ENCODE measurements at places on chromosomes 4 and X. TPM values are rescaled to one million over a fixed set of nuclear protein-coding genes. Genes with fewer than 3 reads are reported as not detected.

DNA sequence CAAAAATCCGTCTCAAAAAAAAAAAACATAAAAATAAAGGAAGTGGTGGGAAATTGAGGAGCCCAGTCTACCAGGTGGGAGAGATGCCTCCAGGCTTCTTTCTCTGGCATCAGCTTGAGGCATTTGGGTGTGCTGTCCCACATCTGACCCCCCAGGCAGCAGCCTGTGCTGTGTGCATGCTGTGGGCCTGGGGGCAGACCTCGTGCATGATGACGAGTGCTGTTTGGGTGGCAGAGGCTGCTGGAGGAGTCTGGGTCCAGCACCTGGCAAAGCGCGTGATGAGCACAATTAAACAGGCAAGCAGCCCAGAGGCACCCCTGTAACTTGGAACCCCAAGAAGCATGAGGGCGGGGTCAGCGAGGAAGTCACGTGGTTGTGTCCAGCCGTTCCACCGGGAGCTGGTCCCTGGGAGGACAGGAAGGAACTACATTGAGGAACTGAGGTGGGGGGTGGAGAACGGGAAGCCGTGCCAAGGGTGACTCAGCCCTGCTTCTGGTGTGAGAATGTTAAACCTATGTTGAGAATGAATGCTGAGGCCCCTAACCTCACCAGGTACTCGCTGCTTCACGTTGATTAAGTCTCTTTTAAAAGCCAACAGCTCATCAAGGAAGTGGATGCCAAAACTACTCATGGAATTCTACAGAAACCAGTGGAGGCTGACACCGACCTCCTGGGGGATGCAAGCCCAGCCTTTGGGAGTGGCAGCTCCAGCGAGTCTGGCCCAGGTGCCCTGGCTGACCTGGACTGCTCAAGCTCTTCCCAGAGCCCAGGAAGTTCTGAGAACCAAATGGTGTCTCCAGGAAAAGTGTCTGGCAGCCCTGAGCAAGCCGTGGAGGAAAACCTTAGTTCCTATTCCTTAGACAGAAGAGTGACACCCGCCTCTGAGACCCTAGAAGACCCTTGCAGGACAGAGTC is 6.1 kb downstream of the TACC3 start:
- H3K4me1 ChIP-seq, result peaks cover 43% of the 10 kb centered on the region
- peaks cover 11% of the 10 kb centered on the region for H3K36me3 ChIP-seq

DNA sequence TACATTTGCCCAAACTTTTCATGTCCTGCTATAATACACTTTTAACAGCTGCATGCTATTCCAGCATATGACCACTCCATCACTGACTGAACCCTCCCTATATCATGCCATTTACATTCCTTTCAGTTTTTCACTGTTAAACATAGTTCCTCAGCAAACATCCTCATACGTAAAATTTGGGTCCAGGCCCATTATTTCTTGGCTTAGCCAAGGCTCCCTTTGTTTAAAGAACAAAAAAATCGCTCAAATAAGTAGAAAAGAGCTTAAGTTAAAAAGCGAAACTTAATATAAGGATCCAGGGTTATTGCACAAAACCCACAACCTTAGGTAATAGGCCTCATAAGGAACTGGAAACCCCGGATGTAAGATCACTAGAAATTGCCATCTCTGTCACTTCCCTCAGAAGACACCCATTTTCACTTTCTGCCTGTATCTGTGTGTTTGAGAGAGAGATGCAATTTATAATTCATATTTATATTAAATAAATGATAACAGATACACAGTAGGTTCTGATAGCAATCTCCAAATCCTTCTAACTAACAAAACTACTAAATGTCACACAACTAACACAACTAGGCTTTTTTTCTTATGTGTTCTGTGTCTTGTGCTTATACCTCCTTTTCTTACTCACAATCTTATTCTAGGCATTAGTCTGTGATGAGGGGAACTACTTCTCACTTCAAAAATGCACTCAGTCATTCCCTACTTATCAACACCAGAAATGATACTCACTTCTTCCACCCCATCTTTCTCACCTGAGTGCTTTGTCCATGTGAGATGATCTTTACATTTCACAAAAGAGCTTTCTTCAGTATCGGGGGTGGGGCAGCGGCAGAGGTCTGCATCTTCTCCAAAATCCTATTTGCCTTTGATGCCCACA is 59.9 kb upstream of the FAM241A start:
- no peaks in the 10 kb centered on the region for H3K27me3 ChIP-seq
- H3K4me1 ChIP-seq, result peaks cover 41% of the 10 kb centered on the region
- H3K36me3 ChIP-seq, result no peaks in the 10 kb centered on the region
- DNase-seq, result peak; percentile 38

SLIT2 gene
- total RNA-seq, result 28.2 TPM

UCHL1 gene
- total RNA-seq, result 328 TPM

- no peaks in the 10 kb centered on the region for H3K27me3 ChIP-seq
- no peak for DNase-seq
- H3K4me3 ChIP-seq, result no peak overlapping the region
- no peak overlapping the region for H3K27ac ChIP-seq
- no peaks in the 10 kb centered on the region for H3K36me3 ChIP-seq
- H3K4me1 ChIP-seq, result no peaks in the 10 kb centered on the region
Measured at GRCh38 chr4:94171616-94172015, 36.0 kb upstream of the SMARCAD1 start.

GRCh38 chr4:26753617-26754016 is 107.0 kb upstream of the STIM2 start:
- H3K27me3 ChIP-seq, result no peaks in the 10 kb centered on the region
- H3K4me3 ChIP-seq, result no peak overlapping the region
- DNase-seq, result no peak

DNA sequence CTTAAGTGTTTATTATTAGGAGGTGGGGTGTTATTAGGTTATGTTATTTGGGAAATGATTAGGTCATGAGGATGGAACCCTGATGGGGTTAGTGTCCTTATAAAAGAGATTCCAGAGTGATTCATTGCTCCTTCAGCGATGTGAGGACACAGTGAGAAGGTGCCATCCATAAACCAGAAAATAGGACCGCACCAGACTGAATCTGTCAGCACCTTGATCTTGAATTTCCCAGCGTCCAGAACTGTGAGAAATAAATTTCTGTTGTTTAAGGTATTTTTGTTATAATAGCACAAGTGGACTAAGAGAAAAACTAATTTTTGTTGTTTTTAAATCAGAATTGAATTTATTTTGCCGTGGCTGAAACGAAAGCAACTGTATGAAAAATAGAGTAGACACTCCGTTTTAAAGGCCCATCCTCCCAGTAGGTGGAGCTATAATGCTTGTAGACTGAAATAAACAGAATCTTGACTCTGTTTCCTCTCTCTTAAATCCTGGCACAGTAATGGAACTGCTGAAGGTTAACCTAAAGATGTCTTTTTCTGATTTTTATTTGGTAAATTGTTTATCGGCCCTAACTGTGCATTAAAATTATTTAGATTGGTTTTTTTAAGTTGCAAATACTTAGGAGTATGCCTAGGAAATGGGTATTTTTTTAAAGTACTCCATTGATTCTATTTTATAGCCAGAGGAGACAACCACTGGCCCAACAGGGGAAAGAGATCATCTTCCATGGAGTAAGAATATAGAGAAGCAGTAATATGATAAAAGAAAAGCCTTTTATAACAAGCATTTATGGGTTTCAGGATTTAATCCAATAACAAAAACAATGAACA is 133.2 kb upstream of the ADAMTS3 start:
- no peaks in the 10 kb centered on the region for H3K4me1 ChIP-seq
- H3K36me3 ChIP-seq, result no peaks in the 10 kb centered on the region
- H3K27me3 ChIP-seq, result no peaks in the 10 kb centered on the region
- peak overlapping the region; percentile 73 for H3K4me3 ChIP-seq
- peak; percentile 69 for DNase-seq

VCX3A gene
- not detected for total RNA-seq

PDGFRA gene
- total RNA-seq, result 0.55 TPM

GRCh38 chr4:79255793-79256192 is 70.1 kb downstream of the NAA11 start:
- no peak overlapping the region for H3K27ac ChIP-seq
- H3K4me1 ChIP-seq, result no peaks in the 10 kb centered on the region
- H3K4me3 ChIP-seq, result no peak overlapping the region
- no peak for DNase-seq
- no peaks in the 10 kb centered on the region for H3K27me3 ChIP-seq
- H3K36me3 ChIP-seq, result no peaks in the 10 kb centered on the region

DNA sequence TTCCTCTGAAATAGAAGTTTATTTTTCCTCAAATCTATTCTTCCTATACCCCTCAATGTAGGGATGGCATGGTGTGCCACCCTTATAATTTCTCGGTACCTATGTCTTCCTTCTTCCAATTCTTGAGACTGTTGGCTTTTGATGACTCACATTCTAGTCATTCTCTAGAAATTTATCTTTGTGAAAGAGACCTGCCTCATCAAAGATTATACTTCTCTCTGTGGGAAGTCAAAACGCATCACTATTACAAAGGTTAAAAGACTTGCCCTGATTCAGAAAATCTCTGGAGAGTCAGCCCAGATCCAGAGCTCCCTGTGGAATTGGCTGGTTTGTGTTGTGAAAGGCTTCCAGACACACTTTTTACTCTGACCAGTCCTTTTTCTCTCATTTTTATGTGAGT is 65.9 kb upstream of the FSTL5 start:
- no peak for DNase-seq
- H3K4me3 ChIP-seq, result no peak overlapping the region
- no peaks in the 10 kb centered on the region for H3K4me1 ChIP-seq
- no peak overlapping the region for H3K27ac ChIP-seq
- no peaks in the 10 kb centered on the region for H3K36me3 ChIP-seq
- H3K27me3 ChIP-seq, result no peaks in the 10 kb centered on the region

- H3K4me3 ChIP-seq, result no peak overlapping the region
- H3K36me3 ChIP-seq, result no peaks in the 10 kb centered on the region
- no peak for DNase-seq
- H3K4me1 ChIP-seq, result peaks cover 18% of the 10 kb centered on the region
- no peak overlapping the region for H3K27ac ChIP-seq
Measured at GRCh38 chr4:8274765-8275547, 5.4 kb downstream of the HTRA3 start.

GRCh38 chr4:165288226-165288625 is 39.2 kb upstream of the MSMO1 start:
- H3K27me3 ChIP-seq, result no peaks in the 10 kb centered on the region
- DNase-seq, result no peak
- no peaks in the 10 kb centered on the region for H3K4me1 ChIP-seq
- no peak overlapping the region for H3K27ac ChIP-seq

- DNase-seq, result no peak
- H3K27ac ChIP-seq, result no peak overlapping the region
- H3K4me1 ChIP-seq, result no peaks in the 10 kb centered on the region
- H3K27me3 ChIP-seq, result no peaks in the 10 kb centered on the region
Measured at GRCh38 chr4:156886481-156886880, 85.1 kb downstream of the PDGFC start.

DNA sequence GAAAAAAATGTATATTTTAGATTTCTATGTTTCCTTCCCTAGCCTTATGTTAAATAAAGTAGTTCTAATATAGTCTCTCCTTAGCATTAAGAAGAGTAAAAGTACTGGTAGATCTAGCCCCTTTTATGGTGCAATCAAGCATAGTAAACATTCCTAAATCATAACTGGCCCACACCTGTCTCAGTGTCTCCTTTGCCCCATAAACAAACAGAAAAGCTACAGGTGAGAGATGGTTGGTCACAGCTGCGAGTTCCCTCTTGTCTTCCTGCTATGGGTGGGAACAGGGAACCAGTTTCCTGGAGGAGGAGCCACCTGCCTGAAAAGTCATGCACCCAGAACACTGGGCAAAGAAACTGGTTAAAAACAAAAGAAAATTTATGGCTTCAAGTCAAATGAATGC is 16.6 kb downstream of the SOWAHB start:
- H3K27me3 ChIP-seq, result no peaks in the 10 kb centered on the region
- DNase-seq, result no peak
- no peak overlapping the region for H3K4me3 ChIP-seq
- H3K36me3 ChIP-seq, result no peaks in the 10 kb centered on the region
- no peak overlapping the region for H3K27ac ChIP-seq
- peaks cover 7% of the 10 kb centered on the region for H3K4me1 ChIP-seq

DNA sequence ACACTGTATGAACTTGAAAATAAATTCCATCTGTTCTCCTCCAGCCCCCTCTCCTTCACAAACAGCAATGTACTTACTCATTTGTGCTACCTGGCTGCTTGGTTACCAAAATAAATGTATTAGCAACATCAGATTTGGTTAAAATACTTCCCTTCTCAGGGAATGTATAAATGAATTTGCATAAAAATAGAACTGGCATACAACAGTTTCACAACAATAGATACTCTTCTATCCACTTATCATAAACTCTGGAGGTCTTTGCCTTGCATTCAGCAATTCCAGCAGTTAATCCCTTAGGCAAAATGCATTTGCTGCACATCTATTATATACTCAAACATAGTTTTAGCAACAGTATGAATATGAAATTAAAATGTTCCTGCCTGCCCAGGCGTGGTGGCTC is 658.2 kb downstream of the CENPC start:
- no peak for DNase-seq
- no peaks in the 10 kb centered on the region for H3K27me3 ChIP-seq
- no peak overlapping the region for H3K4me3 ChIP-seq
- H3K36me3 ChIP-seq, result no peaks in the 10 kb centered on the region

NFXL1 gene
- total RNA-seq, result 11.8 TPM

- no peaks in the 10 kb centered on the region for H3K4me1 ChIP-seq
- DNase-seq, result peak; percentile 55
- H3K4me3 ChIP-seq, result no peak overlapping the region
- H3K27me3 ChIP-seq, result no peaks in the 10 kb centered on the region
- H3K27ac ChIP-seq, result no peak overlapping the region
Measured at GRCh38 chrX:16695079-16695676, 17.3 kb downstream of the CTPS2 start.

POLN gene
- total RNA-seq, result 4.2 TPM

DNA sequence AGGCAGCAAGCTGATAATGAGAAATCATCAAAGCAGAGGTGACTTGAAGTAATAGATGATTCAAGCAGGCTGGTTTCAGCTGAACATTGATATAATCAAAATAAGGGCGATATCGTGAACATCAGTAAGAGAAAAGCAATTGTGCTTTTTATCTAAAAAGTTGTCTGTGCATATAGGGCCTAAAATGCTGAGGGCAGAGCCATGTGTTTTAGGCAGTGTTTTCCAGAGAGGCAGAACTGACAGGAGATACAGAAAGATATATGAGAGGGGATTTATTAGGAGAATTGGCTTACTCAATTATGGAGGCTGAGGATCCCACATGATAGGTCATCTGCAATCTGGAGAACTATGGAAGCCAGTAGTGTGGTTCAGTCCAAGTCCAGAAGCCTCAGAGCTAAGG is 136.5 kb upstream of the NPY2R start:
- H3K27ac ChIP-seq, result no peak overlapping the region
- no peak overlapping the region for H3K4me3 ChIP-seq
- H3K27me3 ChIP-seq, result no peaks in the 10 kb centered on the region
- no peaks in the 10 kb centered on the region for H3K4me1 ChIP-seq
- H3K36me3 ChIP-seq, result no peaks in the 10 kb centered on the region
- DNase-seq, result peak; percentile 13

FAM184B gene
- total RNA-seq, result not detected

DNA sequence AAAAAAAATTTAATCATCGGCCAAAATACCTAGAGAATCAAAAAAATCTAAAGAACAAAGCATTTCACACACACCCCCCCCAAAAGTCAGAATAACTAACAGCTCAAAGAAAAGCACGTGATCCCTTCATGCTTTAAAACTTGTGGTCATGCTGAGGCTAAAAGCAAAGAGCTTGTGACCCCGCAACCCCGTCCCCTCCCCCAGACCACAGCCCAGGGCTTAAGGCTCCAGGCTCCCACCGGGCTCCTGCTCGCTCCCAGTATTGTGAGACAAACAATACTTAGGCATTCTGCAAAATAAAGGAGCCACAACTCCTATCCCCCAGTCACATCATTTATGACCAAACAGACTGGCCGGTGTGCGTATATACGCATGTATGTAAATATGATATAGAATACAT is 62.1 kb upstream of the CCDC160 start:
- H3K4me1 ChIP-seq, result no peaks in the 10 kb centered on the region
- H3K36me3 ChIP-seq, result no peaks in the 10 kb centered on the region
- peaks cover 24% of the 10 kb centered on the region for H3K27me3 ChIP-seq
- no peak overlapping the region for H3K4me3 ChIP-seq
- no peak for DNase-seq
- H3K27ac ChIP-seq, result no peak overlapping the region
